ENCODE measurements at places on chromosomes 12 and 14.
A peak's percentile ranks its signal among the peaks of the same experiment; 100 is the strongest.

DNA sequence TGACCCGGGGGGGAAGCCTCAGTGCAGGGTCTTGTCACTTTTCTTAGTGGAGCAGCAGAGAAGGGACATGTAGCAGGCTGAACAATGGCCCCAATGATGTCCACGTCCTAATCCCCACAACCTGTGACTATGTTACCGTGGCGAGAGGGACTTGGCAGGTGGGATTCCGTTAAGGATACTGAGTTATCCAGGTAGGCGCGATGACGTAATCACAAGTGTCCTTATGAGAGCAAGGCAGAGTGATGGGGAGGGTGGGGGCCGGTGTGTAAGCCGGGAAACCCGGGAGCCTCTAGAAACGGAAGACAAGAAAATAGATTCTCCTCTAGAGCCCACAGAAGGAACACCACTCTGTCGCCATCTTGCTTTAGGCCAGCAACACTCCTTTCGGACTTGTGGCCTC lies 4.4 kb downstream of the OTUB2 start:
- no peak for DNase-seq

DNA sequence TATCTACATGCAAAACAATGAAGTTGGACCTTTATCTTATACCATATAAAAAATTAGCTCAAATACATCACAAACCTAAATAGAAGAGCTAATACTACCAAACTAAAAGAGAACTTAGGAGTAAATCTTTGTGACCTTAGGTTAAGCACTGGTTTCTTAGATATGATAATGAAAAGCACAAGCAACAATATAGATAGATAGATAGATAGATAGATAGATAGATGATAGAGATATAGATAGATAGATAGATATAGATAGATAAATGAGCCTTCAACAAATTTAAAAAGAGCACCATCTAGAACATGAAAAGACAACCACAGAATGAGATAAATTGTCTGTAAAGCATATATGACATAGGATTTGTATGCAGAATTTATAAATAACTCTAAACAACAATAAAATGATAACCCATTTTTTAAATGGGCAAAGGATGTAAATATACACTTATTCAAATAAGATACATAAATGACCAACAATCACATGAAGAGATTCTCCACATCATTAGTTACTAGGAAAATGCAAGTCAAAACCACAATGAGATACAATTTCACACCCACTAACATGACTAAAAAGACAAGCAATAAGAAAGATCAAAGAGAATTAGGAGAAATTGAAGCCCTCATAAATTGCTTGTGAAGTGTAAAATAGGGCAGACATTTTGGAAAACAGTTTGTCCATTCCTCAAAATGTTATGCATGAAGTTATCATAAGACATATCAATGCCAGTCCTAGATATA lies 293.7 kb downstream of the BTG1 start:
- no peak for DNase-seq

DNA sequence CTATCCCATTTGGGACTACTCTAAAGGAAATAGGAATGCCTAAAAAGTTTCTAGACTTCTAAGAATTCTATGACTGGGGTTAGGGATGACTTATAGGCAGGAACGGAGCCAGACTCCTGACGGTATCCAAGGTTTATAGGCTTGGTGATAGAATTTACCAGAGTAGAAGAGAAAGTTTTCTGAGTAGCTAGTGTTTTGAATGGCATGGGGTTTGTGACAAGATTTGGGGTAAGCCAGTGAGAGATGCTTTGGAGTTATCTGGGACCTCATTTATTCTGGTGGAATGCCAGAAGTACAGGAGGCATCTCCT lies 444.6 kb downstream of the RAD51B start:
- no peak for DNase-seq

DNA sequence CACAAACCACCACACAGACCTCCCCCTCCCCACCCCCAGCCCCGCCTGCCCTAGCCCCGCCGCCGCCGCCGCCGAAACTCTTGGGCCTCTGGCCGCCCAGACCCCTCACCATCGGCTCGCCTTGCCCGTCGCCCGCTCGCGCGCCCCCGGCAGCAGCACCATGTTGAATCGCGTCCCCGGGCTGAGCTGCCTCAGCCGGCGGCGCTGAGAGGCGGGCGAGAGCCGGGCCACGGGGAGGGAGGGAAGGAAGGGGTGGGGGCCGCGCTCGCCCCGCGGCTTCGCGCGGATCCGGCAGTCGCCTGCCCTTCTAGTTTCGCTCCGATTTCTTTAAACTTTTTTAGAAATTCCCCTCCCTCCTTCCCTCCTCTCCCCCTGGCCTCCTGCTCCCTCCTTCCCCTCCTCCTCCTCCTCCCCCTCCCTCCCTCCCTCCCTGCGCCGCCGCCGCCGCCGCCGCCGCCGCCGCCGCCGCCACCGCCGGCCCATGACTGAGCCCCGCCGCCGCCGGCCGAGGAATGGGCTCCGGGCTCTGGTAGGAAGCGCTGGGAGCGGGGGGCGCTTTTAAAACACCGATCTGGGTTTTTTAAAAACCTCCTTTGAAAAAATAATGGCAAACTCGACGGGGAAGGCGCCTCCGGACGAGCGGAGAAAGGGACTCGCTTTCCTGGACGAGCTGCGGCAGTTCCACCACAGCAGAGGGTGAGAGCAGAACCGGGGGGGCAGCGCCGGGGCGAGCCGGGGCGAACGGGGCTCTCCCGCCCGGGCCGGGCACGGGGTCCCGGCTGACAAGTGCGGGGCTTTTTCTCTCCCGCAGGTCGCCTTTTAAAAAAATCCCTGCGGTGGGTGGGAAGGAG lies at the start of gene ARID2:
Gene ARID2, plus strand, starts transcription at position 474 of the 851 bp plus-strand sequence. Its CDS starts 131 bp downstream, at position 605.
- no peak for DNase-seq

DNA sequence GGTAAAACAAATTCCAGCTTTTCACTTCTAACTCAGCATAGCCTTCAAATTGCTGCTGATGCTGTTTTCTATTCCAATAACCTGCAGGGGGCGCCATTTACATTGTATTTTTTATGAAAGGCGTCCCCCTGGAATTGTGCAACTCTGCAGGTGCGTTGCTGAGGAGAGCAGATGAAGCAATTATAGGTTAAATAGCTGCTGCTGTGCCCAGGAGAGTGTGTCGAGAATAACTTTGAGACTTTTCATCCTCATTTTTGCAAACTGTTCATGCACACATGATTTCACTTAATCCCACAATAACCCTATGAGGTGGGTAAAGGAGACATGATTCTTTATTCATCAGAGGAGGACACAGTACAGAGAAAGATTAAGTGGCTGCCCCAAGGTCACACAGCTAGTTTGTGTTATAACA lies 75.7 kb downstream of the MYRFL start:
- DNase-seq: peak; percentile 50

- DNase-seq: no peak
Measured at GRCh38 chr14:99664937-99665273, 19.2 kb upstream of the CYP46A1 start.

DNA sequence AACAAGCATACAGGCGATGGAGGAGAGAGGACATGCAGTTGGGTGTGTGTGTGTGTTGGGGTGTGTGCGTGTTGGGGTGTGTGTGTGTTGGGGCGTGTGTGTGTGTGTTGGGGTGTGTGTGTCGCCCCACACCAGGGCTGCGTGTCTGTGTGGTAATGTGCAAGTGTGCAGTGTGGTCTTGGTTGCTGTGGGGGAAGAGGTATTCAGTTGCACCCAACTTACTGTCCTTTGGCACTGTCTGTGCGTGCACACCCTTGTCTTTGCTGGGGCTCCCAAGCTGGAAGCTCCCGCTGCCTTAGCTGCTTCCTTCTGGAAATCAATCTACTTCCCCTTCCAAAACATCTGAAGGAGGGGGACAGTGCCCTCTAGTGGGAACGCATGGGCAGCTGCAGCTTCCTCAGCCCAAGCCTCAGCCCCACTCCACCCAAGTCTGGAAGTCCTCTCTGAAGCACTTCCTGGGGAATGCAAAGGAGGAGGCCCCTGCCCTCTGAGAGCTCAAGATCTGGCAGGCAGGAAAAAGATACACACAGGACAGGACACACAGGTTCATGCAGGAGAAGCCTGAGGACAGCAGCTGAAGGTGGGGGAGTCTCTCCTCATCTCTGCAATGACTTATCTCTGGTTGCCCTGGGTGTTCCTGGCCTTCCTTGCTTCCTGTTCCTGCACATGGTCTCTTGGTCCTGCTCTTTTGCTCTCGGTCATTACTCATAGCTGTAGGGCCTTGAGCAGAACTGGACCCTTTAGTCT lies 13.1 kb downstream of the ASIC1 start:
- no peak for DNase-seq

- no peak for DNase-seq
Measured at GRCh38 chr12:6546016-6546415, 9.8 kb downstream of the IFFO1 start.

DNA sequence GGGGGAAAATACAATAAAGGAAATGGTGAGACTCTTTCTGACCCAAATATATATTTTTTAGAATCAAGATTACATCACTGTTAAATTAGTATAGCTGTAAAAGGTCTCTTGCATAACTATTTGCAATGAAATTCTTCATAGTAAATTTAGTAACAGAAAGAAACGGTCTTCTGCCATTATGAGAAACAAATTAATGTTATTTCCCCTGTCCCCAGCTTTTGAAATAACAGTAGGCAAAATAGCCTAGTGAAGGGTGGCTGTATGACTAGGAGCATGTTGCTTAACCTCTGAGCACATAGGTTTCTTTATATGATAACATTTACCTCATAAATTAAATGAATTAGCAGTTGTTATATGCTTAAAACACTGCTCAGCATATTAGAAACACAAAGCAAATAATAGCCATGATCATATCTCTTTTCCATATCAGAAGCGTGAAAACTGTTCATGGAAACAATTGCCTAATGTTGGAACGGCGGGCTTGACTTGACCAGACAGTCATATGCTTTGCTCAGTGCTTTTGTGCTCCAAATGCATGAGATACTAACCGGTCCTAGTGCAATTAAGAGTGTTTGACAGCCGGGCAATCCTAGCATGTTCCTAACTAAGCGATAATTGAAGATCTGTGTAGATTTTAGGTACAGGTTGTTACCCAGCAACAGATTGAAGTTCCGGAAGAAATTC lies 24.0 kb downstream of the BHLHE41 start:
- no peak for DNase-seq

DNA sequence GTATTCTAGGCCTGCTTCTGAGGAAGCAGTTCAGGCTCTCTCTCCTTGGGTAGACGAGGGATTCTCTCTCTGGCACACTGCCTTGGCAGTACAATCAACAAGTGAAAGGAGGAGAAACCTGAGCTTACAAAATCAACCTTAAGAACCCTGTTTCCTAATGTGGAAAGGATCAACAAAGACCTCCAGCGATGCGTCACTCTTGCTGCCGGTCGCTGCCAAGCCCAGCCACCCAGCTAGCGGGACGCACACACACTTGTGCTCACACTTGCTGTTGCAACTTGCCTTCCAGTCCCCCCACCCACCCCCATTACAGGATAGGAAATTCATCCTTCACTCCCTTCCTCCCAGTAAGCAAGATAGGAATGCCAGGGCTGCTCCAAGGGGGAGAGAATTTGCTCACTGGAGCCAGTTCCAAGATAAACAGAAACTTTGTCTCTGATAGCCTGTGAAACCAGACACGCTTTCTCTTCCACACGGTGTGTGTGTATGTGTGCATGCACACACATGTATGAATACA lies 144.3 kb downstream of the BCL11B start:
- no peak for DNase-seq

GRCh38 chr14:93939304-93940229 lies 12.4 kb downstream of the FAM181A start:
- peak; percentile 93 for DNase-seq

- no peak for DNase-seq
Measured at GRCh38 chr14:71478542-71478941, 453.7 kb upstream of the RGS6 start.

DNA sequence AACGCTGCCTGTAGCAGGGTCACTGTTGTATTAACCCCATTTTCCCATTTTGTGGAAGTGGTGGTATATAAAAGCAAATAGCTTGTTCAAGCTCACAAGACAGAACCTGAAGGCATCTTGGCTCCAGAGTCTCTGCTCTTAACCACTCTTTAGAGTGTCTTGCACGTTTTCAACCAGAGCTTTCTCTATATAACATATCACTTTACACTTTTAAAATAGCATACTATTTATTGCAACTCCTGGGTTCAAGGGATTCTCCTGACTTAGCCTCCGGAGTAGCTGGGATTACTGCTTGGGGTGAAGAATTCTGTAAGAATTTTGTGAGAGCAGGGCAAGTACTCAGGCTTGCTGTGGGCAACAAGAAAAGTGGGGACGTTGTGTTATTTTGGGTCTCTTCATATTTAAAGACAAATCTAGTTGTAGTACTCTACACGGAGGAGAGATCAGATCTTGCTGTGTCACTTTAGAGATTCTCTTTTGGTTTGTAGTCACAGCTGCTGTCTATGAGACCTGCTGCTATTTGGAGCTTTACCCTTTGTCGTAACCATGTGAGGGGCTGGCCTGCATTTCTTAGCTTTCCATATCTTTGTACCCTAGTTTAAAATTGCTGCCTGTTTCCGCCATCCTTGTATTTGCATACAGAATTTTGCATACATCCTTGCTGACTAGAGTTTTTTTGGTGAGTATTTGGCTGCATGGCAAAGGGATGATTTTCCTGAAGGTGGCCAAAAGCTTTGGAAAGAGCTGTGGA lies 40.7 kb downstream of the WDR20 start:
- DNase-seq: no peak

DNA sequence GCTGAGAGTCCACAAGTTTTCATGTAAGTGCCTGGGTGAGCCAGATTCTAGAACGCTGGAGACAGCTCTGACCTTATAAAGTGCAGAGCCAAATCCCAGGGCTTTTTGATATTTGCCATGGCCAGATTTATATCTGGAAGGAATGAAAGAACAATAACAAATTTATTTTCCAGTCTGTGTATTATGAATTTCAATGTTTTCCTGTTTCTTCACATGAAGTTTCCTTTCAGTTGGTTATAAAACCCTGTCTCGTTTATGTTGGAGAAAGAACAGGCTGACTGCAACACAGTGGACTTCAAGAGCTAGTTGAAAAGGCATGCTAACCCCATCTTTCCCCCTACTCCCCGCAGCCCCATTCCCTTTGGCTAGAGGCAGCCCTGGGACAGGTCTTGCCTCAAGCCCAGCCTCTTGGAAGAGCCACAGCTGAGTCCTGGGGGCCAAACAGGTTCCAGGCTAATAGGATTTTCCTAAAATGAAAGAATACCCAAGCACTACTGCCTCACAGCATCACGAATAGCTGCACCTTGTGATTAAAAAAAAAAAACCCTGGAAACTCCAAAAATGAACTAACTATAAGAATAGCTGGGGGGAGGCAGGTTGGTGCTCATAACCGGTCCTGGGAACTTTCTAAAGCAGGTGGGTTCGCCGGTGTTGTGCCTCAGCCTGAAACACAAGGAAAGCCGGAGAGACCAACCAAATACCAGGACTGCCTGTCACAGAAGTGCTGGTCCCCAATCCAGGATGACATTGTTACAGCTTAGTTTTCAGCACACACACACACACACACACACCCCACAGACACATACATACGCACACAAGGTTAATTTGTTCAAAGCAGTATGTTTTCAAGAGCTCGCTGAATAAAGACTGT lies 1.5 kb downstream of the FBLN5 start:
- no peak for DNase-seq

GRCh38 chr14:95313190-95313589 lies 6.5 kb downstream of the CLMN start:
- DNase-seq: no peak

GRCh38 chr12:51631591-51631990 lies 40.6 kb downstream of the SCN8A start:
- DNase-seq: no peak

DNA sequence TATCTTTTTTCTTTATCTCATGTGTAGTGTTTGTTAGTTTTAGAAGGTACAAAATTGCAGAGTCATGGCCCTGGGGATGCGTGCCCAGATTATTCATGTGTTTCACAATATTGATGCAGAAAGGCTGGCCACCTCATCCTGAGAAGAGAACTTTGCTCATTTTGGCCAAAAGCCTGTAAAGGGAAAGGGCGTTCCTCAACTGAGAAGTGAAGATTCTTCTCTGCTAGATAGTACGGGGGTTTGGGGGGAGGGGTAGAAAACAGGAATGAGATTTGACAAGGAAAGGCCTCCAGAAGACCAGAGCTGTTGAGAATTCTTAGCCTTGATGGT lies 1.7 kb downstream of the MGST1 start:
- no peak for DNase-seq

All from stimulated activated CD4-positive, alpha-beta T cell treated with anti-CD3 and anti-CD28 coated beads, Interleukin-1b, Interleukin-23, amount 100 ng/mL, for 24 hours (primary cell).